ENCODE measurements at places on chromosomes 7 and 10.

DNA sequence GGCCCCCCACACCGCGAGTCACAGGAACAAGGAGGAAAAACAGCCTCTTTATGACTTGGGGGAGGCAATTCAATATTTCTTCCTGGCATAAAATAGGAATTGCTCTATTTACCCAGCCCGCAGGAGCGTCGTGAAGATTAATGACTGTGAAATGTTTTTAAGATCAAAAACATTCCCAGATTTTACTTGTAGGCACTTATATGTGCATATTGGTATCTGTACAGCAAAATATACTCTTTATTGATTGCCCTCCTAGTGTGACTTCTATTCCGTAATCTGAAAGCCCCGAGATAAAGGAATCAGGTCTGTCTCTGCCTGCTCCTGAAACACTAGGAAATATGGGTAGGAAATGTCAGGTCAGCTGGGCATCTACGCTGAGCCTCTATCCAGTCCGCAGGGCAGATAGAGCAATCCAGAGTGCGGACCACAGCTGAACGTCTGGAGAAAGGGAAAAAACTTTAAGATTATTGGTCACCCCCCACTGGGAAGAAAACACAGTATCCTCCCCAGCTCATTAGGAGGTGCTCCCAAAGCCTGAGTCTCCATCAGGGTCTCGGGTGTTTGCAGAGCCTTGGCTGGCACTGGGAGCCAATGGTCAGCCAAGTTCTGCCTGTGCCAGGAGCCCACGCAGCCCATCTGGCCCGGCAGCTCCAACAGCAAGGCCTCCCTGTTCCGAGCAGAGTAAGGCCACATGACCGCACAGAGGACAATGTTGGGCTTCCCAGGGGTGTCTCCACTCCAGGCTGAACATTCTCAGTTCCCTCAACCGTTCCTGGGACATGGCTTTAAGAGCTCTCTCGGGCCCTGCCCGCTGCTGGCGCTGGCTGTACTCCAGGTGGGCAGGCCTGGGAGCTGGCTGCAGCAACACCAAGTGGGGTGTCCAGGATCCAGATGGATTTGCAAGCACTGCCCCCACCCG, 7.7 kb downstream of the CTBP2 start:
- no peak for DNase-seq

GRCh38 chr7:150997075-150997511, 6.3 kb downstream of the NOS3 start:
- no peak for DNase-seq

DNA sequence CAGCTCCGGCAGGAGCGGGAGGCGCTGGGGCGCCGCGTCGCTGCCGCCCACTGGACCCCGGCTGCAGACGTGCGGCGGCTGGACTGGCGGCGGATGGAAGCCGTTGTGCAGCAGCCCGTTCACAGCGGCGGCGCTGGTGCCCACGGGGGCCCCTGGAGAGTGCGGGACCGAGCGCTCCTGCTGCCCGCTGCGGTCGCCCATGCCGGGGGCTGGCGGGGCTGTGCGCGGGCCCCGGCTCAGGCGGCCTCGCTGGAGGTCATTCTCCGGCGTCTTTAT, 413 bp downstream of the PANK1 start:
- peak; percentile 38 for DNase-seq

- no peak for DNase-seq
These were observed 23.4 kb upstream of the SLC29A3 start for GRCh38 chr10:71295641-71296040.

GRCh38 chr10:4024516-4025245, 239.7 kb upstream of the KLF6 start:
- no peak for DNase-seq

DNA sequence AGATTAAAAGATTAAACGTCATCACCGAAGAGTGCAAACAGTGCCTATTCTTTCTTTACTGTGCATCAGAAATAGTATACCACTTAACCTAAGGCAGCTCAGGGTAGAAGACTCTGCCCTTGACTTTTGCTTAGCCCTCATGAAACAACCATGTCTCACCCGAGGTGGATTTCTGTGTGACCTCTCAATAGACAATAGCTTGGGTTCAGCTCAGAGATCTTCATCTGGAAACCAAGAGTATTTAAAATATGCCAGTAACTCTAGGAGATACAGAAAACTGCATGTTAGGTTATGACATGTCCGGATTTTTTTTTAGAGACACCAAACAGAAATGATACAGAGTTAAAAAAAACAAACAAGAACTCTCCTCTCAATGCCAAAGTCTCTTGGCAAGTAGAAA, 75.8 kb downstream of the JAZF1 start:
- DNase-seq, result no peak

DNA sequence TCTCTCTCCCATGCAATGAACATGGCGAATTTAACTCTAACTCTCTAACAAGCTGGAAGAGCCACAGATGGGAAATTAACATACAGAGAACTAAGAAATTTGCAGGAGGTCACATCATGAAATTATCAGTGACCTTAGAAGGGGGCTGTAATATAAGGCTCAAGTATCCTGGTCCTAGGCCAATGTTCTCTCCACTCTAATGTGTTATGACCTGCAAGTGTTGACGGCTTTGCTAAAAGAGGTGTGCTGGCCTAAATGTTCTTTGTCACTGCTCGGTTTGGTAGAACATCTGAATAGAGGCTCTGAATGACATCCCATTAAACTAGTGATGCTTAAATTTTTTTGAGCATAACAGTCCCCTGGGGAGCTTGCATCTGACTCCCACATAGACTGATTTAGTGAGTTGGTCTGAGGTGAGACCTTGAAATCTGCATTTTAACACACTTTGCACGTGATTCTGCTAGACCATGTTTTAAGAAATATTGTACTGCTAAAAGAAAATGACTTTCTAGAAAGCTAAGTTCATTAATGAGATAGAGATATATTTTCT, 129.3 kb downstream of the GFRA1 start:
- DNase-seq, result no peak

DNA sequence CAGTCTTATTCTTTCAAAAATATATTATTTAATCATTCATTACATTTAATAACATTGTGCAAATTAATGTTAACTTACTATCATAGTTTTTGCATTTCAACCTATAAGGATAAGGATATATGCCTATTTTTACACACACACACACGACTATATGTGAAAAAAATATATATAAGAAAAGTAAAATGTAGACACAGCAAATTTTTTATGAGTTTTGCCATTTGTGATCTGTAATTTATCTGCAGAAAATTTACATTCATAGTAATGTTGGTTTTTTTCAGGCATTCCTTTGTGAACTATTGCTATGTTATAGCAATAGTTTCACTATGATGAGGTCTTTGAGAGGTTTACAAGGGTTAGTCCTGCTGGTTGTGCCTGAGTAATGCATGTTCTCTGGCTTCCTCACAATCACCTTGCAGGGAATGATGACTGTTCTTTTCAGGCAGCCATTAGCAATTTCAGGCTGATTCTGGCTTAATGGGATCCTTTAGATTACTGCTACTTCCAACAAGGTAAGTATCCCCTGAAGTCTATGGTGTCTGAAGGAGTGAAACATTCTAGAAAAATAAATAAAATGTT, 183.7 kb upstream of the CDK1 start:
- DNase-seq, result no peak

DNA sequence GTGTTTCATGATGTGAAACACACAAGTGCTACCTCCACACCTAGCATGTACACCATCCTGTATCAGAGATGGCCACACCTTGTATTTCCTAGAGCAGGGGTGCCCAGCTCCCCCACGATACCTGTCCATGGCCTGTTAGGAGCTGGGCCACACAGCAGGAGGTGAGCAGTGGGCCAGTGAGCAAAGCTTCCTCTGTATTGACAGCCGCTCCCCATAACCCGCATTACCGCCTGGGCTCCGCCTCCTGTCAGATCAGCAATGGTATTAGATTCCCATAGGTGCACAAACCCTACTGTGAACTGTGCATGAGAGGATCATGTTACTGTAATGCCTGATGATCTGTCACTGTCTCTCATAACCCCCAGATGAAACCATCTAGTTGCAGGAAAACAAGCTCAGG, 145.6 kb upstream of the RNF32 start:
- peak; percentile 16 for DNase-seq

DNA sequence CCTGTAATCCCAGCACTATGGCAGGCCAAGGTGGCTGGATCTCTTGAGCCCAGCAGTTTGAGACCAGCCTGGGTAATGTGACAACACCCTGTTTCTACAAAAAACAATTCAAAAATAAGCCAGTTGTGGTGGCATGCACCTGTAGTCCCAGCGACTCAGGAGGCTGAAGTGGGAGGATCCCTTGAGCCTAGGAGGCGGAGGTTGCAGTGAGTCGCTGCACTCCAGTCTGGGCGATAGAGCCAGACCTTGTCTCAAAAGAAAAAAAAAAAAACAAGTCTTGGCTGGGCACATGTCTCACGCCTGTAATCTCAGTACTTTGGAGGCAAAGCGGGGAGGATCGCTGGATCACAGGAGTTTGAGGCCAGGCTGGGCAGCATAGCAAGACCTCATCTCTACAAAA, 74.6 kb upstream of the PDSS1 start:
- no peak for DNase-seq

DNA sequence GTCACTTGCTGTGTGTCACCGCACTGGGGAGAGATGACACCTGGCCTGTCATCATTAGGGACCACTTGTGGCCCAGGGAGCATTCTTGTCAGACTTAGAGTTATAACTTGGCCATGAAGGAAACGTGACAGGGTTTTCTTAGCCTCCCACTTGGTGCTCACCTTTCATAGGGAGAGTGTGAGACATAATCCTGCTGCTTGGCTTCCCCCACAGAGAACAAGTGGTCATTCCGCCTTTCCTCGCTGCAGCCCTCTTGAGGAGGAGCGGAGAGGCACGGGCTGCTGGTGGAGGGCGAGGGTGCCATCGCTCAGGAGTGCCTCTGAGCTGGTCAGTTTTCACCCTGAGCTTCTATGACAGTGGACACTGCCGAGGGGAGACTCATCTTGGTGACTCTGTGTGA, 125.0 kb upstream of the GJD4 start:
- no peak for DNase-seq

DNA sequence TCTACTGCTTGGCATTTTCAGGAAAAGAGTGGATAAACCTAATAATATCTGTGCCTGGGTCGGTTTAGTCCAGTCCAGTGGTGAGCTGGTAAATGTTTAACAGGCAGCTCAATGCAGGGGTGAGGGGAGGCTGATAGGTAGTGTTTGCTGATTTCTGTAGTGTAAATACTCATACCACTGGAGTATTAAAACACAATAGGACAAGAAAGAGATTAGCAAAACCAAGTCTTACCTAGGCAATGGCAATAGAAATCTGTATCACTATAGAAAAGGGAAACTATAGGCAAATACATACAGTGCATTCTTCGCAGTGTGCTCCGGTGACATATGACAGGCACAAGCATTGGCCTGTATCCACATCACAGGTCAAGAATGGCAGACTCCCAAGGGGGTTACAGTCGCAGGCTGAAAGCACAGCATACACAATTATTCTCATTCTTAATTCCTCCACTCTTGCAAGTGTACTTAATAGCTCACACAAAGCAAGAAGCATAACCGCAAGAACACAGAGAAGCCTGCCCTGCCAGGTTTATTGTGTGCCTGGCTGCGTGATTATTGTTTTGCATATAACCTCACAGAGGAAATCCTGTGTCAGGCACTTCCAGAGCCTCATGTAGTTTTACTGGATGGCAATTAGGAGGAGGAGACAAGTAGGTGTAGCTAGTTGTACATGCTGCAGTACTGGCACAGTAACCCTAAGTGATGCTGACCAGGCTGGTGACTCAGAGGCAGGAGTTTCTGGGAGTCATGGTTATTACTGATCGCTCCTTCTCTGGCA, 35.0 kb downstream of the LAMB4 start:
- peak; percentile 59 for DNase-seq

- DNase-seq, result peak; percentile 48
These were observed 144.1 kb downstream of the GNAI1 start for GRCh38 chr7:80278737-80279136.

All from NCI-H1417 (cell line).